ENCODE measurements at places on chromosomes 1 and 21. TPM values are rescaled to one million over a fixed set of nuclear protein-coding genes. Genes with fewer than 3 reads are reported as not detected.

GRCh38 chr1:25765923-25766589 is 33.9 kb upstream of the SELENON start:
- no peak for DNase-seq

- peak; percentile 92 for DNase-seq
Measured at GRCh38 chr1:43952731-43953346, 6.1 kb downstream of the IPO13 start.

DNA sequence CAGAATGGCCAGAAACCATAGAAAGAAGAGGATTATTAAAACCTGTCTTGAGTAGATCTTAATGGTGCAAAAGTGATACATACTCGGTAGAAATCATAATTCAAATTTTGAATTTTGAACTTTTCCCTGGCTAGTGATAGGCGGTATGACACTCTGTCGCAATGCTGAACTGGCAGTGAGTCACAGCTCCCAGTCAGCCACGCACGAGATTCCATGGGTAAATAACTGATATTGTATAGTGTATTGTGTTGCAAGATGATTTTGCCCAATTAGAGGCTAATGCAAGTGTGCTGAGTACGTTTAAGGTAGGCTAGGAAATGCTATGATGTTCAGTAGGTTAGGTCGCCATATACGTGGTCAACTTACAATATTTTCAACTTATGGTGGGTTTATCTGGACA is 207.0 kb downstream of the SIPA1L2 start:
- no peak for DNase-seq

- DNase-seq: no peak
Measured at GRCh38 chr1:16208270-16208987, 4.0 kb downstream of the ARHGEF19 start.

DNA sequence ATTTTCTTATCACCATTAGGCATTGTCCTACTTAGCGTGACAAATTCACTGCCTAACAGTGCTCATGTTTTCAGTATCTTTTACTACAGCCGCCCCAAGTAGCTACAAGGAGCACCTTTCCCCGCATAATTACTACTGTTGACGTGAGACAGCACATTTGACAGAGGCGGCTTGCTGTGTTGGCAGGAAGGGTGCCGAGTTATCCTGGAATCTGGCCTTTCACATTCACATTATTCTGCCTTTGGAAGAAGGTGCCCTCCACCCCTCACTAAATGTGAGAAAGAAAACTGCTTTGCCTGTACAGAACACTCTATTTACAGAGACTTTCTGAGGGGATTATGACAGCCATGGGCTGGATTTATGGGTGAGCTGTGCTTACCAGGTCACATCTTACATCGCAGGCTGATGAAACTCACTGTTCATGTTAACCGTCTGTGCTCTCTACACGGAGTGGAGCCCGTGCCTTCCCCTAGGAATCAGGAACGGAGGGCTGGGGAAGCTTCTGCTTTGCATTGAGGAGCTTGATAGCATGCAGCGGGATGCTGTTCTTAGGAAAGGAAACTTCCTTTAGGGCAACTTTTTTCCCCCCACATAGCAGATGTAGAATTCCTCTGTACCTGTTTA is 148.0 kb upstream of the ZRANB2 start:
- no peak for DNase-seq

DNA sequence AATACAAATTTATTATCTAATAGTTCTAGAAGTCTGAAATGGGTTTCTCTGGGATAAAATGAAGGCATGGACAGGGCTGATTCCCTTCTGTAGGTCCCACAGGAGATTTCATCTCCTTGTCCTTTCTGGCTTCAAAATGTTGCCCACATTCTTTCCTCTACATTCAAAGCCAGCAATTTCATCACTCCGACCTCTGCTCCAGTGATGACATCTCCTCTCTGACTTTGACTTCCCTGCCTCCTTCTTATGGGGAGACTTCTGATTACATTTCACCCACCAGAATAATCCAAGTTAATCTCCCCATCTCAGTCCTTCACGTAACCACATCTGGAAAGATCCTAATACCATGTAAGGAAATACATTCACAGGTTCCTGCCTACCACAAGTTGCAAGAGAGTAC is 358.0 kb upstream of the C1orf87 start:
- no peak for DNase-seq

DNA sequence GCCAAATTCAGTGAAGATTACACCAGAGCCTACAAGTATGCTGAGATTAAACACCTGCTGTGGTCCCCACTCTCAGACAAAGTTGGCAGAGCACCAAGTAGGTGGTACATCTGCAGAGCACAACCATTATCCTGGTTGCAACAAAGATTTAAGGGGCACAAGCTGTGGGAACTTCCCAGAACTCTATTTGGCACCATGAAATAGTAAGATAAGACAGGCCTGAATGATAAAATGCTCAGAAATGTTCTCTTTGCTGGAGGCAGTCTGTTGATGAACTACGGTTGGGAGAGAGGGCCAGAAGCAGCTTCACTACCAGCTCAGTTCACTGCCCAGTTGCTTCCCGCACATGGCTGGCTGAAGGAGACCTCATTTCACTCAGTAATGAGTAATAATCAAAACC is 19.9 kb downstream of the RPL5 start:
- no peak for DNase-seq

RAP1A gene
- 22.7 TPM for total RNA-seq

GJC2 gene
- total RNA-seq: 1.7 TPM

F3 gene
- 21.9 TPM for total RNA-seq
